ENCODE measurements at places on chromosomes 3 and 15.
A peak's percentile ranks its signal among the peaks of the same experiment; 100 is the strongest.

- no peak for DNase-seq
These were observed 7.1 kb downstream of the AMOTL2 start for GRCh38 chr3:134366928-134367811.

- DNase-seq: no peak
These were observed 5.6 kb downstream of the CCDC9B start for GRCh38 chr15:40334941-40335795.

DNA sequence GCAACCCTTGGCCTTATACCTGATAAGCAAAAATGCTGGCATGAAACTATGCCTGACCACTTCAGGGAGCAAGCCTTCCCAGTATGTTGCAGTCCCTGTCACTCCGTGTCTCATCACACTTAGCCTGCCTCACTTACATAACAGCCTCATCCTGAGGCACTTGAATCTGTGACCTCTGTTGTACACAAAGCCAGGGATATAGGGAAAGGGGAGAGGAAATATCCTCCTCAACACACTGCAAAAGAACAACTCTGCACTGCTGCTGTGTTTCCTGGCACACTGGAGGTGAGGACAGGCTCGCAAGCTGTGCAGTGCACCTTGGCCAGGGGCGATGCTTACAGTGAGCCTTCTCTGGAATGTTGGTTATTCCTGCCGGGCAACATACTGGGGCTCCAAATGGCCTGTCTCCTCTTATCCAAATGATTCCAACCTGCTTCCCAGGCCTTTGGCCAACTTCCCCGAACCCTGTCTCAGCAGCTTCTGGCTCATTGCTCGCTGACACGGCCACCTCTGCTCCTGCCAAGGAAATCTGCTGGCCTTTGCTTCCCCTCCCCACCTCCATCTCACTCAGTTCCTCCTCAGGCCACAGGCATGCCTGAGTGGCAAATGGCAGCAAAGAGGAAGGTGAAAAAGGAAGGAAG lies 109.2 kb downstream of the CD47 start:
- no peak for DNase-seq

DNA sequence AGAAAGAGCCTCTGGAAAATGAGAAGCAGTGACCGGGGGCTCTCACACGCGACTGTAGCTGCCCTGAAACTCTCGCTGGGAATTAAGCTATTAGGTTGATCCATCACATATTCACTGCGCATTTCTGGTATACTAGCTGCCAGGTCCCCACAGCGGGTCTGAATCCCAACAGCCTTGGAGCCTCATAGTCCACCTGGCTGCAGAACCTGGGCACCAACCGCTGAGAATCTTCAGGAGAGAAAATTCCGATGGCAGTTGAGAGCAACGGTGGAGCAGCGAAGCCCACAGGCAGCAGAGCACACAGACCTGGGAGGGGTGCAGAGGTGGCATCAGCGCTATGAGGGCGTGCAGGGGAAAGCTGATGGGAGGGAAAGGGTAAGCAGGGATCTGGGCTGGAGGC lies 75.1 kb downstream of the FAM174B start:
- DNase-seq: no peak

- no peak for DNase-seq
These were observed 82.1 kb downstream of the VPS8 start for GRCh38 chr3:184894051-184894450.

DNA sequence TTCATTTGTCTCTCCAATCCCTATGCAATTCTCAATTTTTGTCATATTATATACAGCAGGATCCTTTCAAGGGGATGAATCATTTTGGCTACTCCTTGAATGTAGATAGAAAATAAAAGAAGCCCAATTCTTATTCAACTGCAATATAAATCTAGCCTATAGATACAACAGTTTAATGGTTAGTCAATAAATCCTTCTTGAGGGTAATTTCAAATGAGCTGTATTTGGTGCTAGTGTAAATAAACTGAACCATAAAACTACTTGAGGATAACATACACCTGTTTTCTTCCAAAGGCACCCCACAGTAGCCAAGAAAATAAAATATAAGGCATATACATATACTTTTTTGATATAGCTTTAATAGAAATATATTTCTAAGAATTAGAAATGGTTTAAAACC lies 830.3 kb downstream of the ROBO1 start:
- no peak for DNase-seq

DNA sequence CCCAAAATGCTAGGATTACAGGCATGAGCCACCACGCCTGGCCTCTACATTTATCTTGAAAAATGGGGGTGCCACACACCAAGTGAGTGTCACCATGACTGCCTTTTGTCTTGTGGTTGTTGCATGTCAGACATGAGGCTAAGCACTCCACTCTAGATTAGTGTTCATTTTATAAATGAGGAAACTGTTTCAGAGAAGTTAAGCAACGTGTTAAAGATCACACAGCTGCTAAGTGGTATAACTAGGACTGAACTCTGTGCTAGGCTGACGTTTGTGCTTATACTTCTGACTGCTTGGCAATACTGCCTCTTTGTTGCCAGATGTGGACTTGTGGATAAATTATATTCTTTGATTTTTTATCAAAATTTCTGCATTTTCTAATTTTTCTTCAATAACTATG lies 50.8 kb upstream of the SMAD6 start:
- DNase-seq: no peak

GRCh38 chr3:14146381-14147065 lies 21.7 kb downstream of the TMEM43 start:
- no peak for DNase-seq

DNA sequence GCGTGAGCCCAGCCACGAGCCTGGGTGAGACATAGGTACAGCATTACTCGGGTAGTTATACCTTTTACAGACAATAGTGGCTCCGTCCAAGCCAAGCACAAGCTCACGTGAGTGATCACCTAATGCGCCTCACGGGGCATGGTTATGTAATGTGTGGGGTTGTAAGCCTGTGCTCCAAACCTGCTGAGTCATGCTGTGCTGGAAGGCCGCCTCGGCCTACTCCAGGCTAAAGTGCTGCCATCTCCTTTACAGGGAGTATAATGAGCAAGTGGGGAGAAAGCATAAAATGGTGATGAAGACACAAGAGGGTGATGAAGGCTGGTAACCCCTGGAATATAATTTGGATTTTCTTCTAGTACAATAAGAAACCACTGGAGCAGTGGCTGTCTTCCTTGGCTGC lies 175.8 kb upstream of the STT3B start:
- peak; percentile 11 for DNase-seq

DNA sequence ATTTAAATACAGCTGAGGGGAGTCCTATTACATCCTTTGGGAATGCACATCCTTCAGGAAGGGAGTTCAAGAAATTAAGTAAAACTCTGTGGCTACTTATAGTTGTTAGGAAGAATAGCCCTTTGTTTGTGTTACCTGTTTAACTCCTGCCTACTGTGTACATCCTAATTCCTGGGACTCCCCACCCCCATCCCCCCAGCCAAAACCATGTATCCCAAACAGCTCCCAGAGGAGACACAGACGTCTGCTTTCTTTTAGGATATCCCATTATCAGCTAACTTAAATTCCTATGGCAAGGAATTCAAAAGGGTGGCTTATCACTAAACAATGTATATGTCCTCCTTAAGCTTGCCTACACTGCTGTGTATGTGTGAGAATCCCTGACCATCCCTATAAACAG lies 581.7 kb downstream of the DIPK2A start:
- DNase-seq: no peak

DNA sequence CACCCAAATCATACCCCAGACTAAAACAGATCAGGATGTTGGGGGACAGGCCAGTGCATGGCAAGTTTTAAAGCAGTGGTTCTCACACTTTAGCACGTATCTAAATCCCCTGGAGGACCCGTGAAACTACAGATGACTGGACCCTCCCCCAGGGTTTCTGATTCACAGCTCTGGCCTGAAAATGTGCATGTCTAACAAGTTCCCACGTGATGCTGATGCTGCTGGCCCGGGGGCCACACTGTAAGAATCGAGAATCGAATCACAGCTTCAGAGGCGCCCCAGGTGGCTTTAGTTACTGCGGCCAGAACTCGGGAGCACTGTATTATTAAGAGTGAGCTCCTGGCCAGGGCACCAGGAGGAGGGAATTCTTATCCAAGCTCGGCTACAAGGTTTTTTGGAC lies 11.6 kb downstream of the ADAMTS17 start:
- DNase-seq: no peak
